T-helper 1 cell treated with Interleukin-12 subunit alpha and Interleukin-12 subunit beta and Interleukin-4 antibody, amounts not matched to agents 30 ng/mL and 1 ng/mL, for 36 hours (primary cell): ENCODE measurements at places on chromosomes 5 and 9. TPM values are rescaled to one million over a fixed set of nuclear protein-coding genes. Genes with fewer than 3 reads are reported as not detected.

CMYA5 gene
- 0.20 and 0.29 TPM in 2 replicates for total RNA-seq

PCSK1 gene
- not detected in 2 replicates for total RNA-seq

CDC20B gene
- total RNA-seq, result 0.12 and 0.17 TPM in 2 replicates

MOB3B gene
- total RNA-seq, result 0.39 and 0.73 TPM in 2 replicates

TAF11L13 gene
- total RNA-seq, result not detected in 2 replicates

MLANA gene
- not detected in 2 replicates for total RNA-seq

C9orf43 gene
- total RNA-seq, result 0.22 and 0.49 TPM in 2 replicates

SAXO1 gene
- 0.29 TPM in 1 of 2 replicates, not detected in the other for total RNA-seq

ORM1 gene
- not detected in 2 replicates for total RNA-seq

GPR21 gene
- total RNA-seq, result 0.32 TPM in 1 of 2 replicates, not detected in the other

WHRN gene
- total RNA-seq, result 1.3 and 1.6 TPM in 2 replicates
